Regular cardiac myocyte (primary cell): ENCODE measurements at places on chromosomes 12 and 14. TPM values are rescaled to one million over a fixed set of nuclear protein-coding genes. Genes with fewer than 3 reads are reported as not detected.

The SIX1 gene
- 0.38 and 0.56 TPM in 2 replicates for total RNA-seq

The SDR9C7 gene
- total RNA-seq, result not detected in 2 replicates

The SLC2A14 gene
- under 0.01 TPM in 2 replicates for total RNA-seq

The EPYC gene
- total RNA-seq, result not detected in 2 replicates

The FAM186B gene
- 0.19 and 0.28 TPM in 2 replicates for total RNA-seq

The TGM1 gene
- total RNA-seq, result 0.19 and 0.85 TPM in 2 replicates

The RFX4 gene
- not detected in 2 replicates for total RNA-seq

The RAD9B gene
- 0.28 and 0.58 TPM in 2 replicates for total RNA-seq
